CD4-positive, alpha-beta T cell (primary cell): ENCODE measurements at places on chromosomes 12 and 14.

- DNase-seq, result no peak
- no peaks in the 10 kb centered on the region for H3K27me3 ChIP-seq
- H3K27ac ChIP-seq, result no peak overlapping the region
- H3K4me1 ChIP-seq, result peaks cover 2% of the 10 kb centered on the region
Observed at GRCh38 chr12:92261071-92261470, 115.4 kb upstream of the BTG1 start.

- peak; percentile 16 for DNase-seq
- H3K4me1 ChIP-seq, result peaks cover 13% of the 10 kb centered on the region
- no peaks in the 10 kb centered on the region for H3K36me3 ChIP-seq
Observed at GRCh38 chr12:66964629-66965028, 285.8 kb upstream of the GRIP1 start.

- H3K27ac ChIP-seq, result no peak overlapping the region
- peaks cover 3% of the 10 kb centered on the region for H3K27me3 ChIP-seq
- DNase-seq, result no peak
- H3K4me3 ChIP-seq, result no peak overlapping the region
- H3K36me3 ChIP-seq, result no peaks in the 10 kb centered on the region
Observed at GRCh38 chr12:130347588-130347987, 9.9 kb downstream of the PIWIL1 start.

DNA sequence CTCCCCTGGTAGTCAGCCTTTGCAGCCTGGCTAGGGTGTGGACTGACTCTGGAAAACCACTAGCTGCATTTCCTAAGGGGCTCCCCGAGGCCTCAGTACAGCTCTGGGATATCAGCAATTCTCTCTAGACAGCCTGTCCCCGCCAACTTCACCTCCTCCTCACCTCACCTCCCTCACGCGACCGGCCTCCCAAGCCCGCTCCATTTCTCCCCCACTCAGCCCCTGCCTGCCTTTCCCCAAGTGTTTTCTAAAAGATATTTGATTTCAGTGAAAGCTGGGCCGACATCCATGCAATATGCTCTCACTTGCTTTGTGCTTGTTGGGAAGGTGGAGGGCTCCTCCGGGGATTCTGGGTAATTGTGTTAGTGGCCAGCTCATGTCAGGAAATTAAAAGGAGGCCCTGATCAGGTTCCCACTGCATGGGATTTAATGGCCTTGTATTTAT, 91.8 kb downstream of the ESRRB start:
- no peak for DNase-seq
- no peak overlapping the region for H3K27ac ChIP-seq
- H3K4me3 ChIP-seq, result no peak overlapping the region
- H3K27me3 ChIP-seq, result no peaks in the 10 kb centered on the region
- no peaks in the 10 kb centered on the region for H3K36me3 ChIP-seq
- H3K4me1 ChIP-seq, result no peaks in the 10 kb centered on the region

- H3K4me1 ChIP-seq, result no peaks in the 10 kb centered on the region
- no peak overlapping the region for H3K4me3 ChIP-seq
- no peak overlapping the region for H3K27ac ChIP-seq
- no peak for DNase-seq
- H3K27me3 ChIP-seq, result no peaks in the 10 kb centered on the region
Observed at GRCh38 chr12:96274331-96274730, 80.2 kb downstream of the ELK3 start.

DNA sequence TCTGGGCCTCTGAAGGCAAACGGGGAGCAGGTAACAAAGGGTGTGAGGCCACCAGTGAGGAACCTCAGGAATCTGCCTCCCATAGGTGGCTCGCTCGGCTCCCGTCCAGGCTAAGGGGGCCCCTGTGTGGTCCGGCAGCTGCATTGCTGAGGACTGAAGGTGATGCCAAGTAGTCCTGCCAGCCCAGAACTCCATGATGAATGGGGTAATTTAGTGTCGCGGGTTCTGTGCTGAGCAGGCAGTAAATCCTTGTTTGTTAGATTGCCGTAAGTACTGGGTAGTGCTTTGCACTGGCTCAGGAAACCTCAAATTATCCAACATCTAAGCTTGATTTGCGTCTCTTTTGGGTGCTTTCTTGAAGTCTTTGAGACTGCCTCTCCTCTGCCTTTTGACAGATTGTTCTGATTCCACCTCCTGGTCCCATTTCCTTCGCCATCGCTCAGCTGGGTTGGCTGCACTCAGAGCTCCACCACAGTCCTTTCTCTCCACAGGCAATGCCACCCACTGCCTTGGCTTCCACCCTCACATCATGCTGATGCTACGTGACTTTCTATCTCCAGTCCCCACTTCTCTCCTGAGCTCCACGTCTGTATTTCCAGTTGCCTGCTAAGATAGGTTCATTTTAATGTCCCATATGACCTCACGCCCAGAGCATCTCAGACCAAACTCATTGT, 392.0 kb downstream of the FUT8 start:
- H3K36me3 ChIP-seq, result no peaks in the 10 kb centered on the region
- no peak for DNase-seq
- no peak overlapping the region for H3K27ac ChIP-seq
- no peak overlapping the region for H3K4me3 ChIP-seq

- H3K27me3 ChIP-seq, result peaks cover 36% of the 10 kb centered on the region
- peak overlapping the region; percentile 76 for H3K4me3 ChIP-seq
- no peaks in the 10 kb centered on the region for H3K36me3 ChIP-seq
- peaks cover 29% of the 10 kb centered on the region for H3K4me1 ChIP-seq
Observed at GRCh38 chr14:72894623-72895378, 900 bp upstream of the DPF3 start.

DNA sequence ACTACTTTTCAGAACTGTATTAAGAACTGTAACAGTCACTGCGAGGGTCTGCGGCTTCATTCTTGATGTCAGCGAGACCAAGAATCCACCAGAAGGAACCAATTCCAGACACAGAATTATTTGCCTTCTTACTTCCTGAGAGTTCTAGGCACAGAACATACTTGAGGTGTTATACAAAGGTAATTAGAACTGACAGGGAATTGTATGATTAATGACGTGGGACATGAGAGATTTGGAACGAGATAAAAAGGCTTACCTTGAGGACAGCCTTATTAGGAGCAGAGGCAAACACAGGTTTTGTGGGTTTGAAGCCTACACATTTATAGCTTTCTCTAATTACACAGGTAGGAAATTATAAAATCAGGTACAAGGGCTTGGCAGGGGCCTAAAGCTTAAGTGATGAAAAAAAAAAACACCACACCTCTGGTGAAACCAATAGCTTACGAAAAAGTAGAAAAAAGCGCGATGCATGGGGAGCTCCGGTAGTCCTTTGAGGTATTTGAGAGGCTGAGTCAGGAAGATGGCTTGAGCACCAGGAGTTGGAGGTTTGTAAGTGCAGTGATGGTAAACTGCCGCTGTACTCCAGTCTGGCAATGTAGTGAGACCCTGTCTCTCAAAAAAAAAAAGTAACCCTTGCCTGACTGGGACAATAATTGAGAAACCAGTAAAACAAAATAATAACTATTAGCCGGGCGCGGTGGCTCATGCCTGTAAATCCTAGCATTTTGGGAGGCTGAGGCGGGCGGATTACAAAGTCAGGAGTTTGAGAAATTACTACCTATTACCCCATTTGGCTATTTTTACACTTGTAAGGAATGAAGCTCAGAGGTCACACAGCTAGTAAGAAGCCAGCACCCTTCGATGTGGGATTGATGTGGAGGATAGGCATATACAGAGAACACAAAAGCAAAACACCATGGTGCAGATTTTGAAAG, 795 bp upstream of the ACOT2 start:
- peak overlapping the region; percentile 63 for H3K4me3 ChIP-seq
- H3K4me1 ChIP-seq, result peaks cover 51% of the 10 kb centered on the region
- H3K27me3 ChIP-seq, result no peaks in the 10 kb centered on the region
- H3K36me3 ChIP-seq, result peaks cover 5% of the 10 kb centered on the region

- no peak overlapping the region for H3K27ac ChIP-seq
- no peaks in the 10 kb centered on the region for H3K27me3 ChIP-seq
- H3K4me1 ChIP-seq, result no peaks in the 10 kb centered on the region
- DNase-seq, result no peak
- peaks cover 55% of the 10 kb centered on the region for H3K36me3 ChIP-seq
- H3K4me3 ChIP-seq, result no peak overlapping the region
Observed at GRCh38 chr12:112950701-112951100, 12.4 kb downstream of the OAS3 start.

GRCh38 chr12:11545484-11546330, 103.8 kb upstream of the ETV6 start:
- H3K4me1 ChIP-seq, result peaks cover 58% of the 10 kb centered on the region
- DNase-seq, result peak; percentile 21
- H3K27me3 ChIP-seq, result no peaks in the 10 kb centered on the region
- H3K36me3 ChIP-seq, result no peaks in the 10 kb centered on the region

GRCh38 chr12:2607881-2608607, 186.7 kb upstream of the FKBP4 start:
- DNase-seq, result no peak
- H3K36me3 ChIP-seq, result no peaks in the 10 kb centered on the region
- H3K27me3 ChIP-seq, result peaks cover 3% of the 10 kb centered on the region
- H3K27ac ChIP-seq, result no peak overlapping the region
- no peak overlapping the region for H3K4me3 ChIP-seq
- no peaks in the 10 kb centered on the region for H3K4me1 ChIP-seq

GRCh38 chr12:99334285-99335056, 313.1 kb upstream of the GARIN6 start:
- no peaks in the 10 kb centered on the region for H3K4me1 ChIP-seq
- no peak for DNase-seq
- no peak overlapping the region for H3K27ac ChIP-seq
- no peaks in the 10 kb centered on the region for H3K27me3 ChIP-seq
- no peak overlapping the region for H3K4me3 ChIP-seq
